ENCODE measurements at places on chromosomes 1 and 21.

GRCh38 chr1:56665384-56665783, 20.3 kb downstream of the PRKAA2 start:
- DNase-seq = no peak

DNA sequence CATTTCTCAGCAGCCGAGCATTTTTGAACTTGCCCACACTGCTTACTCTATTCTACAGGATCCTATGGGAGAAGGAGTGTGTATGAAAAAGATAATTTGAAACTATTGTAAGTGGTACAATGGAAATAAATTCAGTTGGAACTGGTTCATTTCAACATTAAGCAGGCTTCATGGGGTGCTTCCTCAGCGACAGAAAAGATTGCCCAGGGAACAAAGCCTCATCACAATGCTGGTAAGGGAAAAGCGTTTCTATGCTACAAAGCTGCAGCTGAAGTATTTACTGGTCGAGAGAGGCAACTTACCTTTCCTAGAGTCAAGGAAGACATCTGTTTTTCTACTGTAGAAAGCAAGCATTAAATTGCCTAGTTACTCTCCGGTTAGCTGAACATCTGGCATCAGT, 568.2 kb upstream of the ZP4 start:
- no peak for DNase-seq

DNA sequence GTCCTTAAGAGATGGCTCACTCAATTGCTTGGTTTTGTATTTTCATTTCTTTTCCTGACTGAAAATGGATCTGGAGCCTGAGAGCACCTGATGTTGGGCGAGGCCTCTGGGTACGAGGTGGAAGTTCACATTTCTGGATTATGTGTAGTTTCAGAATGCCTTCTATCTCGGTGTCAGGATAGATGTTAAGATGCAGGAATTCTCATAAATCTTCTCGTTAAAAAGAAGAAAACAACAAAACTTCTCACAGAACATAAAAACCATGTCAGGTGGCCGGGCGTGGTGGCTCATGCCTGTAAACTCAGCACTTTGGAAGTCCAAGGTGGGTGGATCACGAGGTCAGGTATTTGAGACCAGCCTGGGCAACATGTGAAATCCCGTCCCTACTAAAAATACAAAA, 101.8 kb downstream of the RHOU start:
- DNase-seq = no peak

GRCh38 chr1:180462102-180462501, 40.3 kb downstream of the ACBD6 start:
- DNase-seq = no peak
